ENCODE measurements at places on chromosomes 11 and 22. TPM values are rescaled to one million over a fixed set of nuclear protein-coding genes. Genes with fewer than 3 reads are reported as not detected.

The BTBD18 gene
- not detected for total RNA-seq

The SERPIND1 gene
- not detected for total RNA-seq

The PNPLA3 gene
- 1.9 TPM for total RNA-seq

The HTR3B gene
- not detected for total RNA-seq

The DMC1 gene
- total RNA-seq, result not detected

The CCT8L2 gene
- not detected for total RNA-seq

DNA sequence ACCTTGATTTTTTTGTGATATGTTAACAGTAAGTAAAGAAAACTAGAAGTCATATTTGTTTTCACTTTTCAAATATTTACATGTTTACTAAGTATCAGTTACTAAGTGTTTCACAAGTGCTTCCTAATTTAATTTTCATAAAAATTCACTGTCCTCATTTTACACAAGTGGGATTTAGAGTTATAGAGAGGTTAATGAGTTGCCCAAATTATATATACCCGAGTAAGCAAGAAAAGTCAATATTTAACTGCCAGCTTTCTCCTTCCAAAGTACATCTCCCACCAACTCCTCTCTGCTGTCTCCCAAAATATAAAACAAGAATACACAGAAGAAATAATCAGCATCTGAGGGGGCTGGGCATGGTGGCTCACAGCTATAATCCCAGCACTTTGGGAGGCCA lies 896.7 kb upstream of the ANO3 start:
- no peak overlapping the region for H3K4me3 ChIP-seq
- DNase-seq, result no peak
- no peaks in the 10 kb centered on the region for H3K27me3 ChIP-seq
- no peaks in the 10 kb centered on the region for H3K36me3 ChIP-seq
- H3K27ac ChIP-seq, result no peak overlapping the region
- H3K4me1 ChIP-seq, result no peaks in the 10 kb centered on the region

DNA sequence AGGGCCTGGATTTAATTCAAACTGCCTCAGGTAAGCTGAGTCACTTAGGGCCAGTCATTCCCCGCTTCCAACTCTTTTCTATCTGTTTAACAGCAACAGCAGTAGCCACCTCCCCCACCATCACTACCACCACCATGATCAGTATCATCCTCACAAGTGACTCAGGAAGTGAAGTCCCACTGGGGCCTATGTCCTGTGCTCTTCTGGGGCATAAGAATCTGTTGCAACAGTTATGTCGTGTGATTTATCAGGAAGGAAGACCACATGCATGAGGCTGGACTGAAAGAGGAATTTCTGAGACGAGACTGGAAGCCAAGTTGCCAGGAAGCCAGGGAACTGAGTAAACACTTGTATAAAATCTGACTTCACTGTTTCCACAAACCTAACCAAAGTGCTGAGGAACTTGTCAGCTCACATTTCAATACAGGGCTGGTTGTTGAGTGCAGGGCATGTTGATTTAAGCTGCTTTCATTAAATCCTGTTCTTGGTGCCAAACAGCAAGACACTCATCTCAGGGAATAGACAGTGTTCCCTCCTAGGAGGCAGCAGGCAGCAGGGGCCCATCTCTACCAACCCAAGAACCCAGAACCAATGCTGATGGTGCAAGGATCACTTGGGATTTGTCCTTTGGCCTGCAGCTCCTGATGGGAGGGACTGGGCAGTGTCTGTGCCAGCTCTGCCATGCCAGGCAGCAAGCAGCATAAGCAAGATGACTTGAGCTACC lies 226.7 kb upstream of the NARS2 start:
- no peaks in the 10 kb centered on the region for H3K36me3 ChIP-seq
- no peak overlapping the region for H3K4me3 ChIP-seq
- H3K27ac ChIP-seq, result no peak overlapping the region
- H3K4me1 ChIP-seq, result no peaks in the 10 kb centered on the region

GRCh38 chr11:67285541-67286498 lies 3.3 kb upstream of the ANKRD13D start:
- peaks cover 36% of the 10 kb centered on the region for H3K36me3 ChIP-seq
- no peaks in the 10 kb centered on the region for H3K27me3 ChIP-seq
- peaks cover 16% of the 10 kb centered on the region for H3K4me1 ChIP-seq
- DNase-seq, result no peak
- no peak overlapping the region for H3K4me3 ChIP-seq

- H3K4me1 ChIP-seq, result no peaks in the 10 kb centered on the region
- H3K36me3 ChIP-seq, result no peaks in the 10 kb centered on the region
- no peaks in the 10 kb centered on the region for H3K27me3 ChIP-seq
- H3K4me3 ChIP-seq, result no peak overlapping the region
- no peak overlapping the region for H3K27ac ChIP-seq
These were observed 756.8 kb downstream of the NTM start for GRCh38 chr11:132126973-132127899.

DNA sequence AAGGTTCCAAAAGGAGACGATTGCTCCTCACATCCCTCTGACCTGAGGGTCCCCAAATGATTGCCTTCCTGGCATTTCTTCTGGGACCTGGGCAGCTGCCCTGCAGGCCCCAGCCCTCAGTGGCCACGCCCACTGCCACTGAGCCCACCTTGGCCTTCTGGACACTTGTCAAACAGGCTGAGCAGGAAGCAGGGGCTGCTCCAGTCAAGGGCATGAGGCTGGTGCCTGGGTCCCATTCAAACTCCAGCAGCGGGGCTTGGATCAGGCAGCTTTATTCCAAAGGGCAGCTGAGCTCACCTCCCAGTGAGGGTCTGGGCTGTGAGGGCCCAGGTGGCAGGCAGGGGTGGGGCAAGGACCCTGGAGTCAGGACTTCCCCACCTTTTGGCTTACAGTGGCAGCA lies 13.6 kb downstream of the KCTD17 start:
- no peak overlapping the region for H3K4me3 ChIP-seq
- H3K27ac ChIP-seq, result no peak overlapping the region
- H3K36me3 ChIP-seq, result no peaks in the 10 kb centered on the region

GRCh38 chr11:59172345-59173079 lies 580 bp downstream of the DTX4 start:
- DNase-seq, result peak; percentile 32
- H3K4me1 ChIP-seq, result peaks cover 18% of the 10 kb centered on the region
- H3K36me3 ChIP-seq, result peaks cover 4% of the 10 kb centered on the region
- H3K4me3 ChIP-seq, result peak overlapping the region; percentile 74
- H3K27ac ChIP-seq, result peak overlapping the region; percentile 99

- H3K27ac ChIP-seq, result no peak overlapping the region
- peak overlapping the region; percentile 27 for H3K4me3 ChIP-seq
- peaks cover 28% of the 10 kb centered on the region for H3K4me1 ChIP-seq
- no peaks in the 10 kb centered on the region for H3K27me3 ChIP-seq
These were observed 50.9 kb upstream of the WNT11 start for GRCh38 chr11:76257074-76257719.

- peaks cover 12% of the 10 kb centered on the region for H3K4me1 ChIP-seq
- no peak overlapping the region for H3K4me3 ChIP-seq
- H3K27me3 ChIP-seq, result no peaks in the 10 kb centered on the region
- no peaks in the 10 kb centered on the region for H3K36me3 ChIP-seq
- no peak overlapping the region for H3K27ac ChIP-seq
- no peak for DNase-seq
These were observed 64.9 kb upstream of the CHRM4 start for GRCh38 chr11:46456269-46457001.
